ENCODE measurements at places on chromosomes 12 and 14.

DNA sequence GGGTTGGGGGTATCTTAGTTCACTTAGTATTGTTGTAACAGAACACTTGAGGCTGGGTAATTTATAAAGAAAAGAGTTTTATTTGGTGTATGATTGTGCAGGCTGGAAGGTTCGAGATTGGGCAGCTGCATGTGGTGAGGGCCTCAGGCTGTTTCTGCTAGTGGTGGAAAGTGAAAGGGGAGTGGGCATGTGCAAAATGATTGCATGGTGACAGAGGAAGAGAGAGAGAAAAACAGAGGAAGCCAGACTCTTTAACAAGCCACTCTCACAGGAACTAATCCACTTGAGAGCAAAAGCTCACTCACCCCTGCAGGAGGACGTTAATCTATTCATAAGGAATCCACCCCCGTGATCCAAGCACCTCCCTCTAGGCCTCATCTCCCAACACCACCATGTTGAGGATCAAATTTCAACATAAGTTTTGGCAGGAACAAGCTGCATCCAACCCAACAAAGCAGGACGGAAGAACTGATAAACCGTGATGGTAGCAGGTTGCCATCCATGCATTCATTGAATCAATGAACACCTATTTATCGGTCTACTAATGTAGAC is 165.0 kb upstream of the GZMB start:
- no peak for ATAC-seq

- ATAC-seq = no peak
Measured at GRCh38 chr14:53764846-53765245, 191.8 kb downstream of the BMP4 start.

GRCh38 chr14:23182372-23183157 is 895 bp downstream of the SLC7A8 start:
- peak; percentile 58 for ATAC-seq

GRCh38 chr14:96168581-96168980 is 36.1 kb upstream of the BDKRB2 start:
- ATAC-seq = no peak

DNA sequence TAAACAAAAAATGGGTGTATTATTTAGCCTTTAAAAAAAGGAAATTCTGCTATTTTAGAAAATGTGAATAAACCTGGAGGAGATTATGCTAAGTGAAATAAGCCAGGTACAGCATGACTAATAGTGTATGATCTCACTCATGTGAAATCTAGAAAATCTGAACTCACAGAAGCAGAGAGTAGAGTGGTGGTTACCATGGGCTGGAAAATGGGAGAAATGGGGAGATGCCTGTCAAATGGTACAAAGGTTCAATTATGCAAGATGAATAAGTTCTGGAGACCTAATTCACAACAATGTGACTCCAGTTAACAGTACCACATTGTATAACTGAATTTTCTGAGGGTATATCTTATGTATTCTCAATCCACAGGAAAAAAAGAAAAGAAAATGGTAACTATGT is 17.4 kb upstream of the LEMD3 start:
- no peak for ATAC-seq

- ATAC-seq = no peak
Measured at GRCh38 chr12:63995512-63995911, 151.0 kb downstream of the SRGAP1 start.

DNA sequence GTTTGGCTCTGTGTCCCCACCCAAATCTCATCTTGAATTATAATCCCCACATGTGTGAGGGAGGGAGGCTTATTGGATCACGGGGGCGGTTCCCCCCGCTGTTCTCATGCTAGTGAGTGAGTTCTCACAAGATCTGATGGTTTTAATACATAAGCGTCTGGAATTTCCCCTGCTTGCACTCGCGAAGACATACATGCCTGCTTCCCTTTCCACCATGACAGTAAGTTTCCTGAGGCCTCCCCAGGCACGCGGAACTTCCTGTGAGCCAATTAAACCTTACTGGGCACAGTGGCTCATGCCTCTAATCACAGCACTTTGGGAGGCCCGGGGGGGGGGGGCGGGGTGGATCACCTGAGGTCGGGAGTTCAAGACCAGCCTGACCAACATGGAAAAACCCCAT is 60.8 kb downstream of the R3HDM2 start:
- ATAC-seq = no peak

- no peak for ATAC-seq
Measured at GRCh38 chr12:67333649-67334048, 64.5 kb downstream of the CAND1 start.

- ATAC-seq = no peak
Measured at GRCh38 chr12:78249578-78249977, 418.9 kb downstream of the NAV3 start.

DNA sequence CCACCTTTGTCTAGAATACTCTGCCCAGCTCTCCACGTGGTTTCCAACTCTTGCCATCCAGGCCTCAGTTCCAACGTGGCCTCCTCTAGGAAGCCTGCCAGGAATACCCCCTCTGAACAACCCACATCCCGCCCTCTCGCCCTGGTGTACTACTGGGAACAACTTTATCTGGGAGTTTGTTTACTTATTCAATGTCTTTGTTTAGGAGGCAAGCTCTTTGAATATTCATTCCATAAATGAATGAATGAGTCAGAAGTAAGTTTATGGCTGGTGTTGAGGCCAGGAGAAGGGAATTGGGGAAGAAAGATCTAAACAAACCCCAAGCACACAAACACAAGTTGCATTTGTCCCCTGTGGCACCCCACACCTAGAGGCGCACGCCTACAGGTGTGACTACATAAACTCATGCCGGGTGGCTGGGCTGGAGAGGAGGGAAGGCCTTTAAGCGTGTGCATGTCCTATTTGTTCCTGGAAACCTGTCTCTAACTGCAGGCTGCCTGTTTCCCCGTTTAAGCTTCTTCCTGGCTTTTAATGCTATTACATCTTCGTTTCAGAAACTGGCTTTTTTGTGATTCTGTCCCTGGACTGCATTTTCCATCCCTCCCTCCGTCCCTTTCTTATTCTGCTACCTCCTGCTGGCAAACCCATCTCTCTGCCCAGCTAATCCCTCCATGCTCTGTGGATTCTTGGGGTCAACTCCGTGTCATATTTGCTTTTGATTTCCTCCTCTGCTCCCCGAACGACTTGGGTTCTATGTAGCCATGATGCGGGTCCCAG is 57.9 kb downstream of the FZD10 start:
- no peak for ATAC-seq

DNA sequence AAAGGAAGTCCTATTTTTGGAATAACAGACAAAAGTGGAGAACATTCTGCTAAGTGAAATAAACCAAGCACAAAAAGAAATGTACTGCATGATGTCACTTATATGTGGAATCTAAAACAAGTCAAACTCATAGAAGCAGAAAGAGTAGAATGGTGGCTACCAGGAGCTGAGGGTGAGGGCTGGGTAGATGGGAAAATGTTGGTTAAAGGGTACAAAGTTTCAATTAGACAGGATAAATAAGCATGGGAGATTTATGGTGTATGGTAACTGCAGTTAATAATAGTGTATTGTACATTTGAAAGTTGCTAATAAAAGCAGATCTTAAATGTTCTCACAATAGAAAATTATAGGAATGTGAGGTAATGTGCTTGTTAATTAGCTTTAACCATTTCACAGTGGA is 12.8 kb downstream of the LUM start:
- ATAC-seq = no peak

DNA sequence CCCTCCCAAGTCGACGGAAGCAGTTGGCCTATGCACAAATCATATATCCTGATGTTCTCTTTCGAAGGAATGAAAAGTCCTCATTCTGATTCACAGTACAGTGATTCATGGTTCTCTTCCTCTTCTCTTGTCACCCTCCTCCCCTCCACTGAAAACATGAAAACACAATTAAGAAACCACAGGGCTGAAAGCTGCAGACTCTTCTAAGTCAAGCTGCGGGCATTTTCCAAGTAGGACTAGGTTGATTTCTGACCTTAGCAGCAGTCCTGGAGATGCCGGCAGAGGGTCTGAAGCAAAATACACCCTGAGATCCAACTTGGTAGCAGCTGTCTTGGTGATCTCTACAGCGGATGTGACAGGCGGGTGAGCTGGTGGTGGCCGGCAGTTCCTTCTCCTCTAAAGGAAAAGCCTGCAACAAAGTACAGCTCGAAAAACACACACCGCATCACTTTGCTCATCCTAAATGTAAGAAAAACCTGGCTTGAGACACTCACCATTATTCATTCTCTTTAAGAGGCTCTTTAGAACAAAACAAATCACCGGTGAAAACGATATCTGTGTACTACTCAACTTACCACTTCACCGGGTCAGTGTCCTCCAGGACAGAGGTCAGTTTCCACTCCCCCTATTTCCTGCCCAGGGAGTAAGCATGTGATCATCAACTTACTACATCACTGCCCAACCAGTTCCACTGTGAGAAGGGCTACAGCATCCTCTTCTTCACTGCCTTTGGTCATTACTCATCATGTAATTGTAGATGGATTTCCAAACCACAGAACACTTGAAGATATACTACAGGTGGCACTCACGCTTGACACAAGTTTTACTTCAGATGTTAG is 6.0 kb downstream of the TMCC3 start:
- ATAC-seq = peak; percentile 75

DNA sequence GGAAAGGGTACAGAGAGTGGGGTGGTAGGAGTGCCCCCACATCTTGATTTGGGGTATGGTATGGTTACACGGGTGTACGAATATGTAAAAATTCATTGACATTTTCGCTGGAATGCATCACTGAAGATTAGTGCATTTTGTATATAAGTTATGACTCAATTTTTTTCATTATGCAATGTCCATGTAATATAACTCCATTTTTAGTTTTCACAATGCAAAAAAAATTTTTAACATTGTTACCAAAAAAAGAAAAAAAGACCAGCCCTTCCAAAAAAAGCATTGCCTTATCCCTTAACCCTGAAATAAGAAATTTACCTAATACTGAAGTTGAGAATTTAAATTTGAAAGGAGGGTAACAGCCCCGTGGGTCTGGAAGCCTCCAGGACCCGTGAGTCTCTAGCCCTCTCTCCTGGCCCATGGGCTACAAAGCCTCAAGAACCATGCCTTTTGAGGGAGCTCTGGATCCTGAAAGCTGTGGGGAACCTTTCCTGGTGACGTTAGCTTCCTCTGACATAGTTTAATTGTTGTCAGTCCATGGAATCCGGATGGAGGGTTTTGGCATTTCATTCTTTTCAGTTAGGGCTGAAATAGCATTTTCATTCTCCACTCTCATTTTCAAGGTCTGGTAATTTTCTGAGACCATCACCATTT is 55.6 kb upstream of the ACTN1 start:
- ATAC-seq = no peak

GRCh38 chr12:116323406-116324386 is 46.2 kb upstream of the MED13L start:
- ATAC-seq = no peak

DNA sequence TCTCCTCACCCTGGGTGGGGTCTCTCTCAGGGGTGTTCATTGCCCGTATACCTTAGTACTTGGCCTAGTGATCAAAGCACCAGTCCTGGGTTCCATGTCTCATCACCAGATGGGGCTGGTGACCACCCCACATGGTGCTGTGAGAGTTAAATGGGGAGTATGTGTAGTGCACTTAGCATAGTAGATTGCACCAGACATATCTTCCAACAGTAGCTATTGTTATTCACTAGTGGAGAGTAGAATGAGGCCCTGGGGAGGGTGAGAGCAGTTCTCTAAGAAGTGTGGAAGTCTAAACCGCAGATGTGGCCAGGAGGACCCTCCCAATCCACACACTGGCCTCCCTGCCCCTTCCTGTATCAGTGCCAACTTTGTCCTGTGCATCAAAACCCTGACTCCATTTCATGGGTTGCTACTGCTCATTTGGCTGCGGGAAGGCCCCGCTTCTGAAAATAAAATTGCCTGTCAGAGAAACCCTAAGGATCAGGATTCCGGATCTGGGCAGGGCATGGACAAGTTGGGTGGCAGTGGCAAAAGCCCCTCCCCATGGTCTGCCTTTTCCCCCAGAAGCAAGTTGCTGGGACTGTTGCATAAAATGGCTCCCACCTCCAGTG is 4.4 kb downstream of the CD9 start:
- no peak for ATAC-seq

DNA sequence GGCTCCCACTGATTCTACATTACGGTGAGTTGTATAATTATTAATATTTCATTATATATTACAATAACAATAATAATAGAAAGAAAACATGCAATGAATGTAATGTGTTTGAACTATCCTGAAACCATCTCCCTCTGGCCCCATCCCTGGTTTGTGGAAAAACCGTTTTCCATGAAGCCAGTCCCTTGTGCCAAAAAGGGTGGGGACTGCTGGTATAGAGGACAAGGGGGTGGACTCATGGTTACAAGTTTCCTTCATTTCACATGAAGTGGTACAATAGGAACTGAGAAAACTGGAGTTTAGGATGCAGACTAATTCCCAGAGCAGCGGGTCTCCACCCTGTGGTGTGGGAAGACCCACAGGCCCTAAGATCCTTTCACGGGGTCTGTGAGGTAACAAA is 3.0 kb upstream of the C1RL start:
- no peak for ATAC-seq

GRCh38 chr12:75631831-75632230 is 120.4 kb upstream of the KRR1 start:
- no peak for ATAC-seq

- no peak for ATAC-seq
Measured at GRCh38 chr12:54341378-54342300, 16.7 kb downstream of the COPZ1 start.

DNA sequence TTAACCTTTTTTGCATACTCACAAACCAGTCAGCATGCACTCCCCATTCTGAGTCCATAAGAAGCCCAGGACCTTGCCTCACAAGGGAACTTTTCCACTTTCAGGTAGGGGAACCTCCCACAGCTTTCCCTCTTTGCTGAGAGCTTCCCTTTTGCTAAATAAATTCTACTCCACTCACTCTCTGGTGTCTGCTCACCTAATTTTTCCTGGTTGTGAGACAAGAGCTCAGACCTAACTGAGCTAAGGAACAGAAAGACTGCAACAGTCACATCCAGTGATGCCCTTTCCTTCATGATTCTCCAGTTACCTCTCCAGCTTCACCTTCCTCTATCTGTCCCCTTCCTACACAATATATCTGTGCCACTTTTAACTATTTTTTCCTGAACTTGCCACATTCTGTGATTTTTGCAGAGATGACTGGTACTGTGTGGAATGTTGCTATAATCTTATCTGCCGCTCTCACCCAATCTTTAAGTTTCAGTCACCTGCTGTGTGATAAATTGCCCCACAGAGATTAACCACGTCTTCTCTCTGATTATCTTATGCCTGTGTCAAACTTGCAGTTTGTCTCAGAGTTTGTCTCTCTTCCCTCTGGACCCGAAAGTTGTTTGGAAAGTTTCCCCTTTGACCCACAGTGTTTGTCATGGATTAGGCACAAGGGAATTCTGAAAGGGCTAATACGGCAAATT is 737.1 kb upstream of the FLRT2 start:
- no peak for ATAC-seq

- peak; percentile 83 for ATAC-seq
Measured at GRCh38 chr12:43836475-43836989, 651 bp downstream of the TMEM117 start.

- no peak for ATAC-seq
Measured at GRCh38 chr12:1470051-1470450, 124.3 kb downstream of the FBXL14 start.

GRCh38 chr12:112851024-112851777 is 55.6 kb upstream of the OAS1 start:
- no peak for ATAC-seq

Measured in SK-N-SH treated with all-trans-retinoic acid at 6 μM for 48 hours (cell line).